ENCODE measurements at places on chromosomes 6 and 20.
A peak's percentile ranks its signal among the peaks of the same experiment; 100 is the strongest.

- no peak for DNase-seq
Measured at GRCh38 chr20:46635514-46636136, 15.6 kb downstream of the SLC13A3 start.

DNA sequence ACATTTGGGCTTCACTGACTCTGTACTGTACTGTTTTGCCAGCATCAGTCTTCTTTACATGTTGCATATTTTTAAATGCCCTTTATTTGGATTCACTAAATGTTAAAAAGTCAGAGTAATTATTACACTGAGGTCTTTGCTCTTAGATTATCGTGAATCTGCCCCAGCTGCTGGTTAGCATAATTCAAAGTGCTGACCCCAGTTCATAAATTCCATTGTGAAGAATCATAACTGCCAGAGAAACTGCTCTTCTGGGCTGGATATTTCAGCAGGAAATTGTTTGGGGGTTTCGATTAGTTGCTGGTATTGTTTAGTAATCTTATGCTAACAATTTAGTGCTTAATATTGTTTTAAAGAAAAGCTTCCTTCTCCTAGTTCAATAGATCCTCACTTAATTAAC lies 682.1 kb upstream of the MAP3K7 start:
- DNase-seq: no peak

DNA sequence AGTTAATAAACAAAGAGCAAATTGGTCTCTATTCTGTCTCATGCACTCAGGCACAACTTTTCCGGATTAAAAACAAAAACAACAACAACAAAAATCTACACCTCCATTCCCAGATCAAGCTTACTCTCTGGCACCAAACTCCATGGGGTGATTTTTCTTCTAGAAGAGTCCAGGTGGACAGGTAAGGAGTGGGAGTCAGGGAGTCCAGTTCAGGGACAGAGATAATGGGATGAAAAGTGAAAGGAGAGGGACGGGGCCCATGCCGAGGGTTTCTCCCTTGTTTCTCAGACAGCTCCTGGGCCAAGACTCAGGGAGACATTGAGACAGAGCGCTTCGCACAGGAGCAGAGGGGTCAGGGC lies 437 bp upstream of the HLA-A start:
- no peak for DNase-seq

DNA sequence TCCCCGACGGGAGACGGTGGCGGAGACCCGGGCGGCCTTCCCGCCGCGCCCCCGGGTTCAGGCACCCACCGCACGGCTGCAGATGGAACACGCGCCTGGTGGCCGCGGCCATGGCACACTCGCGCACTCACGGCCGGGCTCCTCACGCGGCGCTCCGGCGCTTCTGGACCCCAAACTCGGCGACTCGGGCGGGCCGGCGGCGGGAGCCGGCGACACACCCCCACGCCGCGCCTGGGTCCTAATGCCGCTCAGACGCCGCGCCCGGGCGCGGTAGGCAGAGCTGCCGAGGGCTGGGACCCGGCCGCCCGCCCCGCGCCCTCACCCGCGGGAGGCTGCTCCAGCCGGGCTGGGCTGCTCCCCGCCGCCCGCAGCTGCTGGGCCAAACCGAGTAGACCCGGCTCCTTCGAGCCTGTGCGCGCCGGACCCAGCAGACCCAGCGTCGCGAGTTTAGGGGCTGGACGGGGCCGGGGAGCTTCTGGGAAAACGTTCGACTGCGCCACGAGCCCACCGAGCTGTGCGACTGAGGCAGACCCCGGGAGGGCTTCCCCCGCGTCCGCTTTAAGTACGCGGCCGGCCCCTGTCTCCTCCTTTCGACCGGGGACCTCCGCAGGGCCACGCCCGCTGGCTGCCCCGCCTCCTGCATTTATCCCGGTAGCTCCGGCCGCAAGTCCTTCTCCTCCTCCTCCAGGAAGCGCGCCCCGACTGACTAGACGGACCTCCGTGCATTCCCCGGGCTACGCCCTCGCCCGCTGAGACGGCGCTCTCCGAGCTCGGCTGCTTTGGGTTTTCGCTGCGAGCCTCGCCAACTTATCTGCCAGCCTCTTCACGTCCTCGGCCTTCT lies at the start of gene SLC4A11:
Gene SLC4A11, minus strand, starts transcription at position 165 of the 841 bp plus-strand sequence. Its CDS starts 53 bp downstream, at position 112.
- no peak for DNase-seq

DNA sequence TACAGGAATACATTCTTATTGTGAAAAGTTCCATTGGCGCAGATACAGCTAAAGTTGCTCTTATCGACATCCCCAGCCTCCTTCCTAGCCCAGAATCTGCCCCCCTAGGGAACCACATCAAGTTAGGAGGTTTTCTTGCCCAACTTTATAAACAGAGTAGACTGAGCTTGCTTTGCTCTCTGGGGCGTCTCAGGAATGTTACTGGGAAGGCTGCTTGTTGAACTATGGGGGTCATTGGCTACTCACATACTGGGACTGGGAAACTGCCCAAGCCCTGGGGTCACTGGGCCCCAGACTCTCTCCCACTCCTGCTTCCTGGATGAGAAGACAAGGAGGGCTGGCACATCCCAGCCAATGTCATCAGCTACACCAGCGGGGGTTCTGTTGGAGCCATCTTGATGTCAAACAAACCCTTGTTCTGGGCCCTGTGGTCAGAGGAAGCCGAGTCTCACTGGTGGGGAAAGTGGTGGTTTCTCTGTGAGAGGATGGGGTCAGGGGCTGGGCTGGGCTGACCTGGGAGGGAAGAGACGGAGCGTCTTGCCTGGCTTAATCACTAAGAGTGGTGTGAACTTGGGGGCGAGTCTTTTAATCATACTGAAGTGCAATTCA lies 26.0 kb downstream of the BPIFB4 start:
- no peak for DNase-seq

DNA sequence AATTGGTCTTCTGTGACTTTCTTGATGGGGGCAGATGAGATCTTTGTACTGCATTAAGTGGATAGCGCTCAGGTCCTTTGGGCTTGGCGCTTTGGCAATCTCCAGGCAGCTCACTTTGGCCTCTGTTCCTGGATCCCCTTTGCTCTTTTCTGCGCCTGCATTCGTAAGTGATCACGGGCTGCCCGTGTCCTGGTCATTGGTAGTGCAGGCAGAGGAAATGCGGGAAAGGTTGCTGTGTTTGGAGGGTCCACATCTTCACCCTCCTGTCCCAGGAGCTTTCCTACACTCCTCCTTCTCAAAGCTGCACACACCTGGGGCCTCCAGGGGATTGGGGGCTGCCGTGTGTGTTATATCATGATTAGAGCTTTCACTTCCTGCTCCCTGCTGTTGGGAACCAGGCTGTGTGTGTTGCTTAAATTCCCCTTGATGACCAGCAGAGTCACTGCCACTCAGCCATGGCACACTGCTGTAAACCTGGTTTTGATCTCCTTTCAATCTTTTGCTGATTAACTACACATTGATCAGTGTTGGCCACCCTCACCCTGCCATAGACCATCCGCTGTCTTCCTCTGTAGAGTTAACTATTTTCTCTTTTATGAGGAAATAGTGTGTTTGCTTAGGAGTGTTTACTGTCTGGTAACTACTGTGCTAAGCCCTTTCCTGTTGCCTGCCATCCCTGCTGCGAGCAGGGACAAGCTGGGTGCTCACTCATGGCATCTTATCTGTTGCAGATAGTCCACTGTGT lies 13.0 kb upstream of the SNHG17 start:
- no peak for DNase-seq

DNA sequence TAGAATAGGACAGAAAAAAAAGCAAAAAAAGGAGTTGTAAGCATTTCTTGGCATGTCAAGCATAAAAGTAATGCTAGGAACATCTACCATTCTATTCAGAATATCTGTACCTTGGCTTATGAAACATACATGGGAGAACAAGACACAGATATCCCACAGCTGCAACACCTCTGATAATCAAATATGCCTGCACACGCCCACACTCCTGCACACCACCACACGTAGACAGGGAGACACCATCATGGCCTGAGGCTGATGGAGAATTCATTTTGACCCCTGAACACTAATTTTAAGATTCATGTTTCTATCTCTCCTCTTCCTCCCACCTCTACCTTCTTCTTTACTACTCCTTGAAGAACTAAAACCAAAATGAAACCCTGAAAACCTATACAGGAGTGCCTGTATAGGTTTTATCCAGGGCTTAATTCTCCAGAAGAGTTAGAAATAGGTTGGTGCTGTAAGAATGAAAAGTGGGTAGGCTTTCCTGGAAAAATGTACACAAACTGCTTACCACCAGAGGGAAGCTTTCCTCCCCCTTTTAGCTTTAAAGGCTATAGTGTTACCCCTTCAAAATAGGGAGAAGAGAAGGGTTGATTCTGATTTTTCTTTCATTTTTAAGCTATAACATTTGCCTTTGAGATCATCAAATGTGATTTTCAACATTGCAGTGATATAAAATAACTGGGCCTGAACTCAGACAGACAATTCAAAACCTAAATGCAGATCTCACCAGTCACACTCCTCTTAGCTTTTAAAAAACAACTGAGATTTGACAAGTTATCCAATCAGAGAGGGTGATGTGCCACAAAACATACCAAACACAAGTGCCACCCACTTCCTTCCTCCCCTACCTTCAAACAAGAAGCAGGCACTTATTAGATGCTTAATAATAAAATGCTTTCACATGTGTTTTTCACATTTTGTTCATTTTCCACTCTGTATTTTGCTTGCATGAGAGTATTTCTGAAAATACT lies 57.9 kb downstream of the ELOVL5 start:
- DNase-seq: peak; percentile 69

DNA sequence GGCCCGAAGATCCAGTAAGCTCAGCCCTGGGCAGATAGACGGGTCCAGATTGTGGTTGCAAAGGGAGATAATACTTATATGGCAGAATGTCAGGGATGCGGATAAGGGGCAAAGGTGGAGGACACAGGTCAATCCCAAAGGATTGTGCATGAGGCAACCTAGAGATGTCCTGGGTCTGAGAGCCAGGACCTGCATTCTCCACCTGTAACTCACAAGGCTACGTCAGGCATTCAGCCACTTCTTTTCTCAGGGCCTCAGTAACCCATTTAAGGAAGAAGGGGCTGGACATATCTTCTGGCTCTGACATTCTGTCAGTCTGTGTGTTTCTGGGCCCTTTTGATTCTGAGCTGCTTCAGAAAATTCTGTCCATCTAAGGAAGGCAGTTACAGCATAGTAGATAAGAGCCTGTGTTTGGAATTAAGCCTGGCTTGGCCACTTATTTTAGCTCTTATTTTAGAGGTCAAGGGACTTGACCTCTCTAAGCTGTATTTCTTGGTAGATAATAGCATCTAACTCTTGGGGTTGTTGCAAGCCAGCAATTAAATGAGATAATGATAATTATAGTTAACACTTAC lies 40.2 kb downstream of the CNBD2 start:
- DNase-seq: no peak

- no peak for DNase-seq
Measured at GRCh38 chr6:18350712-18351111, 36.4 kb upstream of the RNF144B start.

DNA sequence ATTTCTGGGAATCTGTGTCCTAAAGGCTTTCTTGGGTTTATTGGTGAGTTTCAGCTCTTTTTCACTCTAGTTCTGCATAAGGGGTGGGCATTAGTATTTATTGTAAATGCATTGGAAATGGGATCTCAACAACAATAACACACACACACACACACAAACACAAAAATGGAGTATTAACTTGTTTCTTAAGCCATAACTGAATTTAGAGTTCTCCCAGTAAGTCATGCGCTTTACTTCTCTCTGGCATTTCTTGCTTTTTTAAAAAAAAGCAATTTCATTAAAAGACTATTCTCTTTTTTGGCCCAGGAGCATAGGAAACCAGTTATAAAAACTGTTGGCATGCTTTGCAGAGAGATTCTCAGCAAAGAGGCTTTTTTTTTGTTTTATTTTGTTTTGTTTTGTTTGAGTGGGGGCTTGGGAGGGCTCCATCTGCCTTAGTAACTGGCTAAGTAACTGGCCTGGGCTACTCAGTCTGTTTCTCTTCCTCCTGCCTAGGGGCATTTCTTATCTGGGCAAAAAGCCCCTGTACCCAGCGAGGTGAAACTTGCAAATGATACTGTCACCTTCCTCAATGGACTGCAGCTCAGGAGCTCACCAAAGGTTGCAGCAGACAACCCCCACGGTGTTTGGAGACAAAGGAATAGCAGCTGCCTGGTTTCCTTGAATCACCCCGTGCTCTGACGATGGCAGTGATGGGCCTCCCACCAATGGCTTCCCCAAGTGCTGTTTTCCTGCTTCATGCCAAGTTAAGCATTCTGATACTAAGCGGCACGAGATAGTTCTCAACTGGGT lies 128.5 kb downstream of the BCAS1 start:
- DNase-seq: no peak

All from CD4-positive, alpha-beta T cell treated with Interleukin-1 beta for 1 hour (primary cell).